ENCODE measurements at places on chromosomes 7 and 10.
A peak's percentile ranks its signal among the peaks of the same experiment; 100 is the strongest.

DNA sequence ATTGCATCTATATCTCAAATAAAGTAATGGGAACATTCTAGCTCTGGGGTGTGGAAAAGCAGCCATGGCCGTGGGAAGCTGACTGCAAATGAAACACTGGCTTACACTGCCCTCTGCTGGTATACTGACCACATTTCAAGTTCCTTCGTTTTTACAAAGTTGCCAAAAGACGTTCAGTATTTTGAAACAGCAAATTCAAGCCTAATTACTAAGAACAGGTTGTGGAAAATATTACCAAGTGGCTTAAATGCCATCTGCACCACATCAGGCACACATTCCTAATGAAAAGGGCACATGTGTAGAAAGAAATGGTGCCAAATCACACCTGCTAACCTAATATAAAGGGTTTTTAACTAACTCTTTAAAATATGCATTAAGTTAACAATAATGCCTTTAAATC, 83.9 kb downstream of the JAZF1 start:
- peak; percentile 81 for DNase-seq

- DNase-seq = no peak
Observed at GRCh38 chr10:11719496-11720259, 22.5 kb upstream of the ECHDC3 start.

DNA sequence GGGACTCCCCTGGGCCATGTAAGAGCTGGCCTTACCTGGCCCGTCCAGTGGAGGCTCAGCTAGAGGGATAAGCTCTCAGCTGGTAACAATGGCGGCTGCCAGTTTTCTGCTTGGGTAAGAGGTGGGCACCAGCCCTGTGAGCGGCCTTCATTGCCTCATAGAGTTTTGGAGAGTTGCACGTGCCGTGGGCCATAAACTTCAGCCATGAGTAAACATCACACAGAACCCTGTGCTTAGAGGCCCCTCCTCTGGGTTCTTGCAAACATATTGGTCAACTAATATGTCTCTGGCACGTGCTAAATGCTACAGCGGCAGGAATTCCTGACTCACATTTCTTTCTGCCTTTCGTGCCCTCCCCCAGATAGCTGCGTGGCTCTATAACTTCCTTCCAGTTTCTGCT, 103.9 kb upstream of the LEP start:
- DNase-seq = no peak

DNA sequence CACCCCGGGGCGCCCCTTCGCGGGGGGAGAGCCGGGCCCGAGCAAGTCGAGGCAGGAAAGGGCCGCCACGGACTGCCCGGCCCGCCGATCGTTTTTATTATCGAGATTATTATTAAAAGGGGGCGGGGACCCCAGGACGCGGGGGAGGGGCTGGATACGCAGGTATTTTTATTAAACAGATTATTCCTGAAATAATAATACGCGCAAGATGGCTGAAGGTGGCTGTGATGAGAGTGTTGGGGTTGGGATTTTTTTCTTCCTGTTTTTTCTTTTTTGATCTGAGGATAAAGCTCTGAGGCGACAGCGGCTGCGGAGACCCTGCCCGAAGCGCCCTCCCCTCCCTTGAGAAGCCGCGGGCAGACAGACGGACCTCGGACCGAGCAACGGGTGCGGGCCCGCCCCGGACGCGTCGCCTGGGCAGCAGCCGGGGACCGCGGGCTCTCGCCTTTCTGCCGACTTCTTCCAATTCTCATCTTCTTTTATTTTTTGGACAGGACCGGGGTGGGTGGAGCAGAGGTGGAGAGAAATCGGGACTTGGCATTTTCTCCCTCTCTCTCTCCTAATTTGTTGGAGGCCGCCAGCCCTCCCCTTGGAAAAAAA, 1.4 kb upstream of the TRIM8 start:
- DNase-seq = no peak

DNA sequence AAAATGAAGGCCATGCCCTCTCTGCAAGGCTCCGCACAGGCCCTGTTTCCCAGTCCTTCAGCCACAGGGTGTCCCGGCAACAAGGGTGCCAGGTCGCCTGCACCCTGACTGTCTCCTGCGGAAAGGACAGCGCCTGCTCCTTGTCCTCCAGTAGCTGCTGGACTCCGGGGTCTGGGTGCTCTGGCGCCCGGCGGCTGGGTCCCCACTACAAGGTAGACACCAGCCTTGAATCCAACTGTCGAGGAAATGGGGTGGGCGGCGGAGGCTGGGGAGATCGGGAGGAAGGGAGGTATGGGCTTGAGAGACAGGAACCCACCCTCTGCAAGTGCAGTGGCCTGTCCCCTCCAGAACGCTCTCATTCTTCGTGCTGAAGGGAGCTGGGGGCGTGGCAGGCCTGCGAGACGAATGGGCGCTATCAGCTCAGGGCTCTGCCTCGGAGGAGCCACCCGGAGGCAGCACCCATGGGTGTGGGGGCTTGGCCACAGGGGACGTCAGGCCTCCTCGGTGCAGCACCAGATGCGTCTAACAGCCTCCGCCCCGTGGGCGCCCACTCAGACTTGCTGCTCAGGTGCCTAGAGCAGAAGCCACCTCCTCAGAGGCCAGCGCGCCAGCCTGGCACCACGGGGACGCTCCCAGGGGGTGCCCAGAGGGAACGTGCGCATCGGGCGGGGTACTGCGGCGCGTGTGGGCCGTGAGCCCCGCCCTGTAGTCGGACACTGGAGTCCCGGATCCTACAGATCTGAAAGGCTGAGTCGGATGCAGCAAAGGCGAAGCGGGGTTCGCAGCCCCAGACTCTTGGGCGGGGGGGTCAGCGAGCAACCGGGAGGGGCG, 15.6 kb downstream of the ADAM8 start:
- DNase-seq = peak; percentile 20

DNA sequence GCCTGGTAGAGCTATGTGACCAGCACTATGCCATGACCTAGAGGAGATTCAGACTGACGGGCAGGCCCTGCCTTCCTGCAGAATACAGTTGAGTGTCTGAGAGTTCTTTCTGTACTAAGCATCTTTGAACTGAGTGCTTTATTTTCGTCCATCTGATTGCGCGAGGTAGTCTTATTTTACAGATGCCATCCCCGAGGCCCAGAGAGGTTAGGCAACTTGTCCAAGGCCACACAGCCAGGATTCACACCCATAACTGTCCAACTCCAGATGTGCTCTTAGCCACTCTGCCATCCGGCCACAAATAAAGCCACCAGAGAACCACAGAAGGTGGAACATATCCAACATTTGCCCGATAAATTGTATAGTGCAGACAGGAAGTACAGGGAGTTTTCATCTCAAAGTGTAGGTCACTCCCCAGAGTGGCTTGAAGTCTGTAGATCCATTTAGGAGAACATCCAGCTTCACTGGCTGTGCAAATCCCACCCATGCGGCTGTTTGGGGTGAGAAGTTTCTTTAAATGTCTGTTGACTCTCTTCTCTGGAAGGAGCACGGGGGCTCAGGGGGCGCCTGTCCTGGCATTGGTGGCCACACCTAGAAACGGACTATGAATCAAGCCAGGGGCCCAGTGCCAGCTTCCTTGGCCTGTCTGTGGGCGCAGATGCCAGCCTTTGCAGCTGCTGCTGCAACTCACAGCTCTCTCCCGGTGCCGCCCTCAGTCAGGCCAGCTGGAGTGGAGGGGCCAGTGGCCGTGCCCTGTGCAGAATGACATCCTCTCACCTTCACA, 11.1 kb downstream of the CHST3 start:
- DNase-seq = no peak

- no peak for DNase-seq
Observed at GRCh38 chr10:91536111-91536510, 96.8 kb downstream of the PPP1R3C start.

DNA sequence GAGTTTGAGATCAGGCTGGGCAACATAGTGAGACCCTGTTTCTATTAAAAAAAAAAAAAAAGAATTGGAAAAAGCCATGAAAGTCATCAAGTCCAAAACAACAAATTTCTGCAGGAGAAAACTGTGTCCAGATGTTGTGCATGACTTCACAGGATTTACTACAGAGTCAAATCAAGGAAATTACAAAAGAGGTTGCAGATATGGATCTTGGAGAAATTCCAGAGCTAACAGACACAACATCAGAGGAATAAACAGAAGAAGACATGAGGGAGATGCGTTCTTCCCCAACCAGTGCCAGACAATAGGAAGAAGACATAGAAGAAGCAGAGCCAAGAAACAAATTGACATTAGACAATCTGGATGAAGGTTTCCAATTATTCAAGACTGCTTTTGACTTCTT, 24.3 kb upstream of the KCNIP2 start:
- DNase-seq = no peak

- no peak for DNase-seq
Observed at GRCh38 chr7:134353411-134353810, 36.7 kb upstream of the SLC35B4 start.

- DNase-seq = no peak
Observed at GRCh38 chr7:133794479-133794878, 332.7 kb upstream of the LRGUK start.

GRCh38 chr10:74502963-74503608, 323.3 kb upstream of the KAT6B start:
- no peak for DNase-seq

- DNase-seq = no peak
Observed at GRCh38 chr10:96287392-96288105, 16.2 kb upstream of the BLNK start.

DNA sequence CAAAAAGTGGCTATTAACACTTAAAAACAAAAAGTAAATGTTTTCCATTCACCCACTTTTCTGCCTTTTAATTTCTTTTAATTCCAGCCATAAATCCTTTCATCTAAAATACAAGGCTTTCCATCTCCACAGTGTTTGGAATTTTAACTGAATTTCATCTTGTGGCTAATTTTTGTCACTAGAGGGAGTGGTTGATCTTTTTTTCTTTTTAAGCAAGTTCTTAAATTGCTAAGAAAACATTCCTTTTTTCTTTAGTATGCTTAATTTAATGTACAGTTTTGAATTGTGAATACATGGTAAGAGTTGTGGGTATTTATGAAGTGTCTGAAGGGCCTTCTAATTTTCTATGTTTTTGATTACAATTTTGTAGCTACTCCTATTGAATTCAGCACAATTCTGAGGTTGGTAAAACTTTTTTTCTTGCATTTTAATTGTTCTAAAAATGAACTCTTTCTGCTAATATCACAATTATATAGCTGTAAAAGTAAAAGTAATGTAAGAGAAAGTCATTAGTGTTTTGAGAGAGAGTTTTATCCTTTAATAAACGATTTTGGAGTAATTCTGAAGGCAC, 54.9 kb upstream of the ANK3 start:
- peak; percentile 73 for DNase-seq

DNA sequence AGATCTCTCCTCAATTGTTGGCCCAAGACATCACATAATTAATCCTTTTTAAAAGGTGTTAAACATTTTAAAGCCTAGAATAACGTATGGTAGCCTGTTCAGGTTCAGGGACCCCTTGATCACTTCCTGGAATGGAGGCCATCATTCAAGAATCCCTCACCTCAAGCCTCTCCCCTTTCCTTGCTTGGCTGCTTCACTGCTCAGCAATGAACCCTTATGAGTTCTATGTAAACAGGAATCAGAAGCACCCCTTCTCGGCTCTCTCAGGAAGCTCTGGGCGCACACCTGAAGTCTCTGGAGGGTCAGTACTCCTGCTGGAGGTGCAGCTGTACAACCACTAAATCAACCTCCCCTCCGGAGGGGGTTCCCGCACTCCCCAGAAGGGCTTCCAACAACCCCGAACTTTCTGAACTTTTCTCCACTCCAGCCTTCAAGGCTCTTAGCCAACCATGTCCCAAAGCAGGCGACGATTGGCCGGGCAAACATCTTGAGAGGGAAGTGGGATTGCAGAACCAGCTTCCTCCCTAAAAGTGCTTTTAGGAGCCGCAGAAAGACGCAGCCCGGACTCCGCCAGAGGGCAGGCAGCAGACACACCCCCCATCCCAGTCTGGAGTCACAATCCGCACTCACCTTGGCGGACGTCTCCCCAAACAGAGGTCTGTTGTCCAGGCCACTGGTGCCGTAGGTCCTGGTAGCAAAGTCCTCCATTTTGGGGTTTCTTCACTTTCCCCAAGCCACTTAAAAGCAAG, 562 bp downstream of the TMEM243 start:
- peak; percentile 65 for DNase-seq

DNA sequence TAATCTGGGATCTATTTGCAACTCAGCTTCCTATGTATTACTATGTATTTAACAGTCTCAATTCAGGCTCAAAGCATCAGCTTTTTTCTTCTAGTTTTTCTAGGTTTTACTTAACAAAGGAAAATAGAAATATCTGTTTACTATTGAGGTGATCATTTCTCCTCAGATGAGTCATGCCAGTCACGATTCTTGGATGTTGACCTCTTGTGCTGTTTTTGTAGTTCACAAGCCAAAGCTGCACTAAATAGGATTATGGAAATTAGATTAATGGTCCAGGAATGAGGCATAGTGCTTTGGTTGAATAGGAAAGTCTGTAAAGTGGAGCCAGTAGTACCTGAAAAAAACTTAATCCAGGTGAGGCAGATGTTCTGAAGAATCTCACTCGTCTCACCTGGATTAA, 198.3 kb upstream of the KAT6B start:
- DNase-seq = no peak

DNA sequence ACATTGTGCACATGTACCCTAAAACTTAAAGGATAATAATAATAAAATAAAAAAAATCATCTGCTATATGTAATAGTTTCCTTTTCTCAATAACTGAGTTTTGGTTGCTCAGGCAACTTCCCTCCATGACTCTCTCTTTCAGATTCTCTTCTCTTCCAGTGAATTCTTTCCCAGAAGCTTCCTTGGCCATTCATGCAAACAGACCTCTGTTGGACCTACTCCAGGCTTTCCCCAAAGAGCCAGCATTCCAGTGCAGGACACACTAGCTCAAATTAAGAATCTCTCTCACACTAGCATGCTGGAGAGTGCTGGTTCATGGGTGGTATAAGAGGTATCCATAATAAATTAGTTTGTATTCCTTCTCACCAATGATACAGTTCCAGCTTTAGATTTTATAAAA, 31.0 kb upstream of the ZEB1 start:
- DNase-seq = no peak

DNA sequence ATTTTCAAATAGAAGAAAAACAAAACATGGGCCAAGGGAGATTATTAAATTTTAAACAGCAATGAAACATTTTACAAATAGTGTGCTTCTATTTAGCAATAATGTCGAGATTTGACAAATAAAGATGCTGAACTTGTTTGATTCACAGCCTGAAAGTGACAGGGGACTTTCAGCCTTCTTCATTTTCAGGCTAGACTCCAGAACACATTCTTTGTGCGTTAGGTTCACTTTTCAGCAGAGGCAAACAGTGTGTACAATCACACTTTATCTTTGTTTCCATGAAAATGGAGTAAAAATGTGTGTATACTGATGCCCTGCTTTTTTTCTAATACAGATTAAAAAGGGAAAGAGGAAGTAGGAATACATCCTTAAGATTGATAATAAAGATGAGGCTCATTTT, 35.6 kb downstream of the FAM171A1 start:
- DNase-seq = no peak

GRCh38 chr7:44574287-44574872, 672 bp upstream of the DDX56 start:
- no peak for DNase-seq

- DNase-seq = no peak
Observed at GRCh38 chr7:111053035-111053434, 37.9 kb upstream of the LRRN3 start.

GRCh38 chr10:33381451-33382215, 47.2 kb upstream of the NRP1 start:
- no peak for DNase-seq
